ENCODE measurements at places on chromosomes 2 and 18. TPM values are rescaled to one million over a fixed set of nuclear protein-coding genes. Genes with fewer than 3 reads are reported as not detected.

DNA sequence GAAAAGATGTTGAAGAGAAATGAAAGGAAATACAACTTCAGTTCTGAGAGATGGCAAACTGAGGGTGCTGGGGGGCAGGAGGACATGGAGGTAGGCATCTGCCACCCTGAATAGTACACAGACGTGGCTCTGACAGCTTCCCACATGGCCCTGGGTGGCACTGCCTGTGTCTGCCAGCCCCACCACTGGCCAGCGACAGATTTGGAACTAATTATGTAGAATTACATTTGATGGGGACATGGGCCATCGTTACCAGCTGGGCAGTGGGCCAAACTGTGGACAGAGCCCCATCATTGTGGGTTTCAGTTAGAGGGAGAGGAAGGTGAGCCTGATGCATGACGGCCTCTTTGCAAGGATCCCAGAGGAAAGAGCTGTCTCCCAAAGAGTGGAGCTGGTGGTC, 216.0 kb upstream of the HAAO start:
- DNase-seq: no peak

- no peak for DNase-seq
Observed at GRCh38 chr2:54885891-54886290, 162.4 kb downstream of the EML6 start.

GRCh38 chr2:59674100-59674499, 879.4 kb downstream of the BCL11A start:
- DNase-seq: no peak

DNA sequence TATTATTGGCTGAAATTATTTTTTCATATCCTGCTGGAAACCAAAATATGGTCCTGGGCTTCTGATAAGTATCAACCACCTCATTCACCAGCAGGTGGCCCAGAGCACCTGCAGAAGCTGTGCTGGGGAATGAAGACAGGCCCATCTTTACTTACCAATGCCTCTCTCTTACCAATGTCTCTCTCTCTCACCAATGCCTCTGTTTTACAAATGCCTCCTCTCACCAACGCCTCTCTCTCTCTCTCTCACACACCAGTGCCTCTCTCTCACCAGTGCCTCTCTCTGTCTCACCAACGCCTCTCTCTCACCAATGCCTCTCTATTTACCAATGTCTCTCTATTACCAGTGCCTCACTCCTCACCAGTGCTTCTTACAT, 2.3 kb upstream of the MAL start:
- DNase-seq: no peak

DNA sequence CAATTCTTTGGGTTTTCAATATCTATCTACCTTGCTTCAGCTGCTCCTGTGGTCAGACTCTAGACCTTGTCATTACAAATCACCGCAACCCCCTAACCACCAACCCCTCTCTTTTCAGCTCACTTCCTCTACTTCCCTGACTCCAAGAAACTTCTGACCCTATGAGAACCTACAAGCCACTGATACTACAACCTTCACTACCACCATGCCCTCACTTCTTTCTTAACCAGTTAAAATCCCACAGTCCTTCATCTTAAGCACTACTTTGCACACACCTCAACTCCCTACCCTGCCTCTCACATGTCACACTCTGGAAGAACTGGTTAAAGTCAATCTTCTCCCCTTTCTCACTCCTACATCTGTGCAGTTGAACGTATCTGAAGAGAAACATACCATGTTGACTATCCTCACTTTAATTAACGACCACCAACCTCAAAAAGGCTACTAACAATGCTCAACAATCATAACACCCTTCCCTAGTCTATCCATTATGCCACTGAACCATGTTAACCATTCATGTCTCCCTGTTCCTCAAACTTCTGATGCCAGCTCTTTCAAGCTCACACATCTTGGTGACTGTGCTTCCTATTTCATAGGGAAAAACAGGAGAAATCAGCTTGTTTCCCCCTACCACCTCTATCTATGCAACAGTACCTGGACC, 12.6 kb downstream of the EIF2AK3 start:
- DNase-seq: no peak

GRCh38 chr2:233410196-233410760, 56.0 kb downstream of the DGKD start:
- no peak for DNase-seq

DNA sequence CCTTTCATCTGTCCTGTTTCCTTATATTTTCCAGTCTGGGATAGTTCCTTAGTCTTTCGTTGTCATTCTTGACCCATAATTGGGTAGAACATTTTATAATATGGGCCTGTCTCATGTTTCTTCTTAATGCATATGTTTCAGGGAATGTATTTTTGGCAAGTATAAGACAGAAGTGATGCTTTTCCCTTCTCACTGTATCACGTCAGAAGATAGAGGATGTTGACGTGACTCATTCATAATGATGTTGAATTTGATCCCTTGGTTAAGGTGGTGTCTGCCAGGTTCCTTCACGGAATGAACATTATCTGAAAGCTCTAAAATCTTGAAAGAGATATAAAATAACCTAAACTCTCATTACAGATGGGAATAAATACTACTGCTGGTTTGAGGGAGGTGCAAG, 18.8 kb downstream of the CDH7 start:
- no peak for DNase-seq

DNA sequence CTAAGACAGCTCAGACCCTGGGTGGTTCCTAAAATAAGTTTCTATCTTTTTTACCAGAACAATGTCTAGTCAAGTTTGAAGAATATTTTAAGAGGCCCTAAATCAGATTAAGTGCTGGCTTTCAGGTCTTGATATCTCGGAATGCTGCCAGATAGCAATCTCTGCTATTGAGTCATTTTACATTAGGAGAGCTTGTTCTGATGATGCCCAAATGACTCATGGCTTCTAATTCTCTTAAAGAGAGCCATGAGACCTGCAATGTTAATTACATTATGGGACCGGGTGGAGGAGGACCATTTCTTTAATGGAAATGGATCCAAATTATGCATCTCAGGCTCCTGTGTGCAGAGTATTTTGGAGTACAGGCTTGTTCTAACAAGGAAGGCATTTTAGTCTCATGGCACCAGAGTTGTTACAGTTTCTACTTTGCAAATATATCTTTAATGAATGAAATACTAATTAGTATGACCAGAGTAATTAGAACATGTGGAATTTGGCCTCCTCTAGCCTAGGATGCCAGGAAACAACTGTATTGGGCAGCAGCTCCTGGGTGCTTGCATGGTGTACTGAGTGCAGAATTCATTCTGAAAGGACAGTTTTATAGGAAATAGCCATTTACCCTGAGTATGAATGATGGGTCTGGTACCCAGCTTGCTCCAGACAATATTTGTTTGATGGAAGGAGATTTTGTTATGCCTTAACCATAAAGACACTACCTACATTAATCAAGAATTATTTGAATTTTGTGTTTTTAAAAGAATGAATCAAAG, 94.0 kb upstream of the SULT1C3 start:
- no peak for DNase-seq

GRCh38 chr2:667332-667999, 9.7 kb downstream of the TMEM18 start:
- DNase-seq: no peak

DNA sequence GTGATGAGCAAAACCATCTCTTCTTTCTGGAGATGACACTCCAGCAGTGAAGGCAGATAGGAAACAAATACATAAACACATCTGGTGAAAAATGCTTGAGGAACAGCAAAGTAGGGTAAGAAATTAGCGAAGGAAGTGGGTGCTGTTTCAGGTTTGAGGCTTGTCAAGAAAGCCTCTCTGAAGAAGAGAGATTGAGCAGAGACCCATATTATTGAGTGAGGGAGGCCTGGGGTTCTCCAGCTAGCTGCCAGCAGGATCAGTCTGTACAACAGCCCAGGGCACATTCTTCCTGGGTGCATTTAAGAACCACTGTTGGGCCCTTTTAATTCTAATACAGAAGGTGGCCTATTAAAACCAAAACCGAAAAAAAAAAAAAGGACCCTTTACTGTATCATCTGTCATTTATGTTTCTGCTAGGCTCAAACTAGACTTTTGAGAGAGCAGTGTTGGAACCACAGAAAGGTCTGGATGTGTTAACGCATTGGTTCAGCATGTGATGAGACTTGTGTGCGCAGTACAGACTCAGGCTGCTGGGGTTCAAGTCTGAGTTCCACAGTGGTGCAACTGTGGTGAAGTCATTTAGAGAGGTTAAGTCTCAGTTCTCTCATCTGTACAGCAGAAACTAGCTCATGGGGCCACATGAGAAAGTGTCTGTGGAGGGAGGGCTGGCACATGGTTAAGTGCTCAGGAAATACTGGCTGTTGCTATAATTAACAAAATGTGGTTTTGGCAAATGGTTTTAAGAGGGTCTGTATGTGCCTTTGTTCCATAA, 28.9 kb downstream of the MGAT5 start:
- DNase-seq: no peak

GRCh38 chr2:230879271-230879882, 14.6 kb downstream of the ITM2C start:
- DNase-seq: no peak

TFPI gene
- 54.7 TPM for polyA plus RNA-seq

RTP5 gene
- polyA plus RNA-seq: not detected

KCNJ3 gene
- polyA plus RNA-seq: 0.77 TPM

USP40 gene
- 26.4 TPM for polyA plus RNA-seq

CD226 gene
- 1.5 TPM for polyA plus RNA-seq

All from muscle of arm (tissue), 14 donors.